ENCODE measurements at places on chromosomes 6 and 20. TPM values are rescaled to one million over a fixed set of nuclear protein-coding genes. Genes with fewer than 3 reads are reported as not detected.

GRCh38 chr6:105884011-105884410 is 202.1 kb upstream of the PRDM1 start:
- no peak for DNase-seq

GPLD1 gene
- 0.25 TPM for total RNA-seq

- DNase-seq: no peak
Observed at GRCh38 chr6:117603821-117604220, 1.5 kb upstream of the GOPC start.

DNA sequence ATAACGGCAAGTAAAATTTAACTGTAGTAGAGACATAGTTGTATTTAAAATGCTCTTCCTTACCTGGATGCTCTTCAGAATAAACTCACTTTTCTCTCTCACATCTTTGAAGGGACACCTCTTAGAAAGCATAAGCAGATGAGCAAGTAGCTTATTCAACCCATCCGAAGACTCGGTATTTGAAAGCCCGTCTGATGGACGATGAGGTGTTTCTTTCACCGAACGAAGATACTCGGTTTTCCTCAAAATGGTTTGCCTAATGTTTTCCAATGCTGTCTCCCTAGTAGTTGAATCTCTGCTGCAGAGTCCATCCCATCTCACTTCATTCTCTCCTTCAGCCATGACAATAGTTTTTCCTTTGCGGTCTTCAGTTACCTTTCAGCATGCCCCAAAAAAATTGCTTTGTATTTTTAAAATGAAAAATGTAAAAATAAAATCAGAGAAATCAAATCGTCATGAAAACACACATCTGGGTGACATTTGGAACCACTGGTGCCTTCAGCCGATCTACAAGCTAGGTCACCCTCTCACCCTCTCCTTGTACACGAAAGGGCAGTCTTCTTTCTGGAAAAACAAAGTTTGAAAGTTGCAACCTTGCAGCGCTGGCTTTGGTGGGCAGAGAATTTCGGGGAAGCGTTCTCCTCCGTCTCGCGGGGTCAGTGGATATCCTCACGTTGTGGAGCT is 772 bp downstream of the SESN1 start:
- DNase-seq: no peak

CCDC170 gene
- total RNA-seq: under 0.01 TPM

C6orf89 gene
- total RNA-seq: 21.4 TPM

SGK2 gene
- under 0.01 TPM for total RNA-seq

GRCh38 chr20:14817101-14817500 is 479.7 kb upstream of the FLRT3 start:
- no peak for DNase-seq

GRCh38 chr6:142631517-142632385 is 313.2 kb downstream of the HIVEP2 start:
- DNase-seq: no peak

DNA sequence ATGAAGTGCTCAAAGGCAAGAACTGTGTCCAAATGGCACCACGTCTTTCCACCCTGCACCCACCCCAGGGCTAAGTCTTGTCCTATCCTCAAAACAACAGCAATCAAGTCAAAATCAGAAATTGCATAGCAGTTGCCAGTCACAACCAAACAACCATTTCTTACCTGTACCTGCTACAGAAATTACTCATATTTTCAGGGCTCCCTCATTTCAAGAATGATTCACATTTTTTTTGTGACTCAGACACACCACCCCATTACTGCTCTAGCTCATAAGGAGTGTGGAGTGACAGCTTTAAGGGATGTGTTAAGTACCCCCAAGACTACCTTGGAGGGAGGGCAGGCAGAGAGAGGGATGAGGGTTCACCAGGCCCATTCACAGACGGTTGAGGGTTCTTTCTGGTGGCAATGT is 111.7 kb downstream of the TRERF1 start:
- DNase-seq: no peak

DNA sequence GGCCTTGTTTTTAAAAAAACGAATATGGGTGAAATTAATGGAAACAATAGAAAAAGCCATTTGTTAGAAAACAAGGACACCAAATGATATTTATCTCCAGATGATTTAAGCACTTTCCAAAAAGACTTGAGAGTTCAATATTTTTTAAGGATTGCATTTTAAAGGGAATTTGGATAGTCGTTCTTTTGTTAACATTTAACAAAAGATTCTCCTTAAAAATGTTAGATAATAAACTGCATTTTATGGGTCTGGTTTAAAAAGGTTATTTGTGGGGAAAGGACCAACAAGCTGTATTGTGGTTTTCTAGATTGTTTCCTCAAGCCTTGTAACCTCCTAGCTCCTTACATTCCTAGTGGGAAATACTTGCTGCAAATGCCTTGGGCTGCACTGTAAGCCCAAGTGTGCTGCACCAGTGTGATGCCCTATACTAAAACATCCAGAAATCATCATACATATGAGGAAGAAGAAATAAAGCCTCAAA is 1.5 kb upstream of the PHIP start:
- DNase-seq: peak; percentile 2

CSNK2B gene
- 99.5 TPM for total RNA-seq

DNA sequence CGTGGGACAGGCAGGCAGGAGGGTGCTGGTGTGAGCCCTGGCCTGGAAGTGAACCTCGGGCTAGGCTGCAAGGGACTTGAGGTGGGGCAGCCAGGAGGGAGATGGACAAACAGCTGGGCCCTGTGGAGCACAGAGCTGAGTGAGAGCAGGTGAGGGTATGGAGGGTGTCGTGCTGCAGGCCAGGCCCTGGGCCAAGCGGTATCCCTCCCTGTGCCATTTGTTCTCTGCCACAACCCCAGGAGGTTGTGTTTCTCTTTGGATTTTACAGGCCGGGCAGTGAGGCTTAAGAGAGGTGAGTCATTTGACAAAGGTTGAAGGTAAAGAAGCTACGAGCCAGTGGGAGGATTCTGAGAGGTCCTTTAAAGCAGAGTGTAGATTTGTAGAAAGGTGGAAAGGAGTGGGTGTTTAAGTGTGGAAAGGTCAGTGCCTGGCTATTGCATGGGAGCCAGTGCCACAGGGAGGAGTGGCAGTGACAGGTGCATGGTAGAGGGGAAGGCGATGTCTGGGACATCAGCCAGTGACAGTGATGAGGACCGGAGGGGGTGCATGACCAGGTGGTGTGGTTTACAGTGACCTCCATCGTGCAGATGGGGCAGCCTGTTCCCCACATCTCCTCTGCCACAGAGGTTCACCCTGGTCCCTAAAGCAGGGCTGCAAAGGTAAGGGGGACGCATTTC is 39.8 kb downstream of the GMPR start:
- DNase-seq: no peak

DNA sequence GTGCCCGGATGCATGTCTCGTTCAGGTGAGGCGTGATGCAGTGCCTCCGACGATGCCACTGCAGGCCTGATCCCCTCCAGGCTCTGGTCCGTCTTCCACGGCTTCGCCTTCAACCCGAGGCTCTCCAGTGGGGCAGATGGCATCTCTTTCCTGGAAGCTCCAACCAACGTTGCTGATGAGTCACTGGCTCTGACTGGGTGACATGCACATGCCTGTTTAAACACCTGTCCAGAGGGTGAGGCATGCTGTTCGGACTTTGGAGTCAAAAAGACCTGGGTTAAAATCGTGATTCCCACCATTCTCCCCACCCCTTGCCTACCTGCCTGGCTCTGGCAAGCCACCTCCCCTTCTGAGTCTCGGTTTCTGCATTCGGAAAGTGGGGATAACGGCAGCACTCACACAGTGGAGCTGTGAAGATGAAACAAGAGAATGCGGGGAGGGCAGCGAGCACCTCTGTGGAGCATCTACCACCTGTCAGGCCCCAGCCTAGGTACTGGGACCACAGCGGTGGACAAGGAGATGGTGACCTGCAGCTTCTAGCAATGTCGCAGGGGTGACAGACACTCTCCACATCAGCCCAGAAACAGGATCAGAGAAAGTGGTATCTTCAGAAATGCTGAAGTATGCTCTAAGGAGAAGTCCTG is 8.5 kb upstream of the EDN3 start:
- no peak for DNase-seq

GRCh38 chr20:13862245-13862644 is 77.4 kb downstream of the NDUFAF5 start:
- no peak for DNase-seq

DNA sequence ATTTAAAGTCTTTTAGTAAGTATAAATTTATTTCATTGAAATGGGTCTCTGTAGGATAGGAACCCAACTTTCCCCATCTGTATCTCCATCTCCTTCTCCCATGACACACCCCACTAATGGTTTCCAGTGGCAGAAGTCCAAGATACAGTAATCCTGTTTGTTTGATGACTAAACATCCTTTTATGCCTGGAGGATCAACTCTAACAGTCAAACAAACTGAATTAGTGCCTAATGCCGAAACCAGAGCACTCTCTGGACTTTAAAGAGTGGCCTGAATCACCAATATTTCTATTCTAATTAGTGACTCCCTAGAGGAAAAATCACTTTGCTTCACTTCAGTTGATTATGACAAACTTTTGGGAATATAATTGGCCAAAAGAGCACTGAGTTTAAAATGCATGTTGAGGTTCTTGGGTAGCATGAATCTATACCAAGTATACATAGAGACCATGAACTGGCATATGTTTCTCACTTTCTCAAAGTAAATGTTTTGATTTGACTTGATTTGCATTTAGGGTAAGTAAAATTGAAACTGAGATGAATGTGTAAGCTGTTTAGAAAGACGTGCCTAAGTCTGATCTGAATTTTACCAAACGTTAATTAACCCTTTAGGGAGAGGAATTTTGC is 776.4 kb upstream of the NRSN1 start:
- DNase-seq: peak; percentile 72

DNA sequence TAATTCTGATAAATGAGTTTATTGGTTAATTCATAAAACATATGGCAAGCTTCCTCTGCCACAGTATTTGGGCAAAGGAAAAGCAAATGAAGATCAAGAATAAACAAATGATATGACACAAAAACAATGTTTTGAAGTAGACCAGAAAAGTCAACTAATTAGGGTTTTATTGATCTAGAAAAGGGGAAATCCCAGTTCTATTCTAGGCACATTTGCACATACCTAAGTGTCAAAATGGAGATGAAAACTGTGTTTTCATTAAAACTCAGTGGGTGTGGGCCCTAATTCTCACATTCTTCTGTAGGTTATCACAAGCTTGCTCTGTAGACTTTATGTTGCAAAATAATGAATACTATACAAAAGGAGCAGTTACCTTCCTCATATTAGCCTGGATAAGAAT is 69.0 kb upstream of the TENT5A start:
- DNase-seq: no peak

DNA sequence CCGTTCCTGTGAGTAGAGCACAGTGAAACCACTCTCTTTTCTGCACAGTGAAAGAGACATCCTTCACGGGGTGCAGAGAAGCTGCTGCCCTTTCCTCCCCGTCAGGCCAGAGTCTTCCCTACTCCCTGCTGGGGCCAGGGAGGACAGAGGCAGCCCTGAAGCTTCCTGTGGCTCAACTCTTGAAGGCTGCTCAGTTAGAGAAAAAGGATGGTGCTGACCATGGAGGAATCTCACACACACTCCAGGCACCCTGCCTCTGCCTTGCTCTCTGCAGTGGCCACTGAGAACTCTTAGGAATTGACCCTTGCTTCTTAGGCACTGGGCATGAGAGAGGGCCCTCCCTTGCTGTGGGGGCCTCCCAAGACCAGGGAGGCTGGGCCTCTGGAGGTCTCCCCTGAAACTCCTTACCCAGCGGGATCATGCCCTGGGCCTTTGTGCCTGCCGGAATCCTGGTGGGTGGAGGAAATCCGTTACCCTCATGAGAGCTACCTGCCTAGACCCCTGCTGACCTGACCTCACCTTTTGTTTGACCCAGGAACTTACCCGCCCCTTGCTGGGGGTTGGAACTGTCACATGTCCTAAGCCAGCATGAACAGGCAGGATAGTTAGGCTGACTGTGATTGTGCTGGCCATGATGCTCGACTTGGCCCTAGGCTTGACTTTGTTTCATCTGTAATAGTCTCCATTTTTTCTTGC is 65.0 kb upstream of the CD93 start:
- no peak for DNase-seq

ADAM33 gene
- under 0.01 TPM for total RNA-seq

DNA sequence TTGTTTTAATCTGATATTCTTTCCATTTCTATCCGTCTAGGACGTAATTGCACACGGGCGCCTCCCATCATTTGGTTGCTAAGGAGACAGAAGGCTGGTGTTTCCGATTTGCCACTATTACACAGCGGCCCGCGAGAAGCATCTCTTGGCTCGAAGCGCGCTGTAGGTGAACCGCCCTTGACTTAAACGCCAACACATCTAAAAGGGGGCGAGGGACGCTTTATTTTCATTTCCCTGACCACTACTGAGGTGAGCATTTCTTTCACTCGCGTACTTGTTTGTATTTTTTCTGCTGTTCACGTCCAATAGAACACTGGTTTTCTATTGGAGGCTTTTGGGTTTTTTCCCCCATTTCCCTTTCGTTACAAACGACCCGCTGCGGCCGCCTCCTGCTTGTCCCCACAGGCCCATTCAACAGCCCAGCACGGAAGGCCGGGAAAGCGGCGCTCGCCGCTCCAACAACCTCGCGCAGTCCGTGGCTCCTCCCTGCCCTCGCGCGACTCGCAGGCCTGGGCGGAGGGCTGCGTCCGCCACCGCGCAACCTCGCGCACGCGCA is 505 bp upstream of the WRNIP1 start:
- peak; percentile 72 for DNase-seq

DNA sequence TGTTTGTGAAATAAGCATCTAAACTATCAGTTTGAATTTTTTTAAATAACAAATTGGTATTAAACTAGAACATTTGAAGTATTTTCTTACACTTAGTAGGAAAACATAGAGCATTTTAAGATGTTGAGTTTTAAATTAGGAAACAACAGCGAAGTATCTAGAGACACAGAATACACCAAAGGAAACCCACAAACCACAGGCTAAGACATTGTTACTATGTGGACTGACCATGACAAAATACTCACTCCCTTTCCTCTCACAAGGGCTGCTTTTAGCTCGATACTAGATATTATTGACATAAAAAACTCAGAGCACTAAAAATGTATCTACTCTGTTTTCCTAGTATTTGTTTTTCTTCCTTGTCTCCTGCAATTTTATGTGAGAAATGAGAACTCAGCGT is 266.0 kb upstream of the CITED2 start:
- DNase-seq: no peak

PDE10A gene
- 8.0 TPM for total RNA-seq

DNA sequence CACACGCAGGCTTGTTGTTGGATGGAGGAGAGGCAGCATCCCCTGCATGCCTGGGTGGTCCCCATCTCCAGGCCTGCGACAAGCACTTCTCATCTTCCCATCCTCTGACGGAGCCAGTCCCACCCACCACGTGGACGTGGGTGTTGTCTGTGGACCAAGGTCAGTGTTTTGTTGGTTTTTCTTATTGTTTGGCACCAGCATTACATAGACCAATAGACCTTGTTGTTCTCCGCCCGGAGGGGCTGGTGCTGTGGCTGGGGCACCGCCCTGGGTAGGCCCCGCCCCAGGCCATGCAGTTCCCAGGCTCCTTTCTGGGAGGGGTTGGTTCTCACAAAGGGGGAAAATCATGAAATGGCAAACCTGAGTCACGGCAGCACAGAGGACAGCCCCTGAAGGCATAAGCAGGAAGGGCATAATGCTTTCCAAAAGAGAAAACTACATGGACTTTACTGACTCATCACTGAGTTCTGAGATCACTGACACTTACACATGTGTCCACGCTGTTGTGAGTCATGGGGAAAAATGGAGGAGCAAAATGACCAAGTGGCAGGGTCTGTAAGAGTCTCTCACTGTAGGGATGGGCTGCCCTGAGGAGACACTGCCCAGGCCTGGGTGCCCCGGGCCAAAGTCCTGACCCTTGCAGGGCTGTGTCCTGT is 90.8 kb downstream of the THBS2 start:
- DNase-seq: peak; percentile 43
